ENCODE measurements at places on chromosomes 2 and 18.
A peak's percentile ranks its signal among the peaks of the same experiment; 100 is the strongest.

DNA sequence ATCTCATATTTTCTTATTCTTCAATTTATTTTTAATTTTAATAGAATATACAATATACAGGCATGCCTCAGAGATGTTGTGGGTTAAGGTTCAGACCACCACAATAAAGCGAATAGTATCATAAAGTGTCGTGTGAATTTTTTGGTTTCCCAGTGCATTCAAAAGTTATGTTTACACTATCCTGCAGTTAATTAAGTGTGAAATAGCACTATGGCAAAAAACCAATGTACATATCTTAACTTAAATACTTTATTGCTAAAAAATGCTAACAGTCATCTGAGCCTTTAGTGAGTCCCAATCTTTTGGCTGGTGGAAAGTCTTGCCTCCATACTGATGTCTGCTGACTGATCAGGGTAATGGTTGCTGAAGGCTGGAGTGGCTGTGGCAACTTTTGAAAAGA, 637.6 kb downstream of the TDRD15 start:
- DNase-seq: no peak

DNA sequence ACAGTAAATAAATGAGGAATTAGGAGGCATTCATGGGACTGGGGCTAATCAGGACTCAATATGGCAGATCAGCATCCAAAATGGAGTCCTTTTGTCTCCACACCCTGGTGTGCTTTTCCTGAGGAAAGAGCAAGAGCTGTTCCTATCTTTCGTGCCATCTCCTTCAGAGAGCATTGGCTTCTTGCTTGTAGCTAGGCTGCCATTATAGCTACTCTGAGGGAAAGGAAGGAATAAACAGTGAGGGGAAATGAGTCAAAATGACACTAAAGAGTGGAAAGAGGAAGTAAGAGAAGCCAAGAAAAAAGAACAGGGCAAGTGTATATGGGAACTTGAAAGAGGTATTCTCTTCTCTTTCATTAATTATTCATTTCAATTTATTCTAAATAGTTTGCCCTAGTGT, 8.4 kb upstream of the NMI start:
- DNase-seq: no peak

DNA sequence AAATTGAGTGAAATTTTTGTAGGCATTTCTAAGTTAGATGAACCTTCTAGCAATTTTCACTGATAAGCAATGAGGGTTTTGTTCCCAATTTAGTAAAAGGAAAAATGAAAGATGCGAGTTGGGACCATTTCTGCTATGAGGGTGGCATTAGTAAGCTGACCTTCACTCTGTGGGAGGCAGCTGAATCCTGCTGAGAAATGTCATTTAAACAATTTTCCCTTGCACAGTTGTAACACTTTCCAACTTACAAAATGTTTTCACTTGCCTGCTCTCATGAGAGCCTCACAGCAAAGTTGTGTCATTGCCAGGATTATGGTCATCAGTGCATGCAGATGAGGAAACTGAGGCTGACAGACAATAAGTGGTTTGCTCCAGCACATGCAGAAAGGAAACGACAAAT, 527.7 kb downstream of the TNS1 start:
- no peak for DNase-seq

- no peak for DNase-seq
Observed at GRCh38 chr2:117323331-117323730, 491.2 kb upstream of the DDX18 start.

DNA sequence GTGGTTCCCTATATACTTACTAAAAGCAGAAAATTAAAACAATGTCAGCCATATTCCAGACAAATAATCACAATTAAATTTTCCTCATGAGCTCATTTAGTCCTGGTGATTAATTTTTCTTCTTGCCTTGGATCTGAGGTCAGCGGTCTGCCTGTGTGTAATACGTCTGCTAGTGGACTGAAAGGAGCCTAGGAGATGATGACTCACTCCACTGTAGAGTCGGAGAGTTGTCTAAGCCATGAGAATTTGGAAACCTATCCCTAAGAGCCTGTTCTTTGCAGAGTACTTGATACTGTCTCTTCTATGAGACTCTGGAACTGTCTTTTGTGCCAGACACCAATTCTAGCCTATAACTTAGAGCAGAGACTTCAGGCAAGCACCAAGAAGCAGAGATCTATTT, 94.2 kb upstream of the RAB27B start:
- DNase-seq: no peak

DNA sequence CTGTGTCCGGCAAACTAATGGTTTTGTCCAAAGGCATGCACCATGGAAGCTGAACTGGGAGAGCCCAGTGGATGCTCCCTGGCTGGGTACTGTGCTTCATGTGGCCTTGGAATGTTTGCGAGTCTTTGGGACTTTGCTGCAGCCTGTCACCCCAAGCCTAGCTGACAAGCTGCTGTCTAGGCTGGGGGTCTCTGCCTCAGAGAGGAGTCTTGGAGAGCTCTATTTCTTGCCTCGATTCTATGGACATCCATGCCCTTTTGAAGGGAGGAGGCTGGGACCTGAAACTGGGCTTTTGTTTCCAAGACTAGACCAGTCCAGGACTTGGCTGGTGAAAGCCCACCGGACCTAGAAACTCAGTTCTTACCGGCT, 1.7 kb downstream of the MARS2 start:
- no peak for DNase-seq

DNA sequence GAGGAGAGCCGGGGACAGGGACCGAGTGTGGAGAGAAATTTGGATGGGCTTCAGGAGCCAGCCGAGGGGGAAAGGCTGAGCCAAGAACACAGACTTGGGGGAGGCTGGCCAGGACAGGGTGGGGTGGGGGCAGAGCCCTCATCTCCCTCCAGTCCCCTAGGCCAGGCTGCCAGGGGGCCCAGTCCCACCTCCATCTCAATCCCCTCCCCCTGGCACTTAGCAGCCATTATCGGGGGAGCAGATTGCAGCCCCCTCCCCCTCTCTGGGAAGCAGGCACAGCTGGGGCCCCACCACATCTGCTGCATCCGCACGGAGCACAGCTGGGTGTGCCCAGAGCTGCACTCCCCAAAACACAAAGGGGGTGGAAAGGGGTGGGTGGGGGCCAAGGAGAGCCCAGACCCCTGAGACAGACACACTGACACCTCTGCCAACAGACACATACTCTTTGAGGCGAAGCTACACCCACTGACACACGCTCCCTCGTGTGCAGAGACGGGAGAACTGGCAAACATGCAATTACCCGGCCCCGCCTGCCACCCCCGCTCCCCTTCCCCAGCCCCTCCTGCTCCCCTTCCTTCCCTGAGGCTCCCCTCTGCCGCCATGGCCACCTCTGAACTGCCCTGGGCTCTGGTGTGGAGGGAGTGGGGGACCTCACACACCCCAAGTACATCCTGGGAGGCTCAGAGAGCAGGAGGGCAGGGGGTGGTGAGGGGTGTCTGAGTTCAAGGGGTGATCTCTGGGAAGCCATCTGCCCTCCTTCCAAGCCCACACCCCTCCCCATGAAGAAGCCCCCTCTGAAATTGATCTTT, 5.1 kb upstream of the ASIC4 start:
- peak; percentile 10 for DNase-seq

GRCh38 chr18:27114842-27115241, 70.3 kb downstream of the CHST9 start:
- DNase-seq: no peak

GRCh38 chr2:139403948-139404347, 623.8 kb upstream of the NXPH2 start:
- DNase-seq: no peak

DNA sequence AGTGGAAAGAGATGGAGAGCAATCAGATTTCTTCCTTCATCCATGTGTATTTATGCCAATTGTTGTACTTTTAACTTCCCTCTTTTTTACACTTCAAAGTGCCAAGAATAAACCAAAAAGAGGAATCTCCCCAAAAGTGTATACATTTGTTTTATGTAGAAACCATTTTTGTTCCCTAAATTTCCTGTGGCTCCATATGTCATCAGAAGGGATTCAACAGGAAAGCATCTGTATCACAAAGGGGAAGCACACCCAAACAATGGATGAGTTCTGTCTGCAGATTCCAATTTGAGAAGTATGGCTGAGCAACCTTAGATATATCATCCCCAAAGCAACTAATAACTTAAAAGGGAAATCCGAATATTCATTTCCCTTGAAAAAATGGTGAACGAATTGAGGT, 275.0 kb downstream of the MREG start:
- no peak for DNase-seq

DNA sequence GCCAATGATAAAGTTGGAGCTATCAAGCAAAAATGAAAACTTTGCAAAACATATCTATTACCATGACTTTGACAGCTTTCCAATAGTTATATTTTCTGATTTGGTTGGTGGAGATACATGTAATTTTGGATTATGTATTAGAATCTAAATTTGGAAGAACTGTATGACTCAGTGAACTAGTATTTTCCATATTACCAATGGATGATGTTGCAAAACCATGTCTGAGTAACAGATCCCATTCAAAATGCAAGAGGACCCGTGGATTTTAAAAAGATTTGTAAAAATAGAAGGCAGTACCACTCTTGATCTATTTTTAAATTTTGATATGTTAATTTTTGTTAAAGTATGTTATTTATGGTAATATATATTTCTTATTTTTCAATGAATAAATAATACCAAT, 83.0 kb downstream of the TAF4B start:
- no peak for DNase-seq

GRCh38 chr18:47752796-47753645, 177.4 kb downstream of the SMAD2 start:
- DNase-seq: no peak

GRCh38 chr2:207688597-207688996, 22.8 kb upstream of the CCNYL1 start:
- DNase-seq: no peak

- no peak for DNase-seq
Observed at GRCh38 chr18:74438091-74438490, 19.0 kb downstream of the DIPK1C start.

DNA sequence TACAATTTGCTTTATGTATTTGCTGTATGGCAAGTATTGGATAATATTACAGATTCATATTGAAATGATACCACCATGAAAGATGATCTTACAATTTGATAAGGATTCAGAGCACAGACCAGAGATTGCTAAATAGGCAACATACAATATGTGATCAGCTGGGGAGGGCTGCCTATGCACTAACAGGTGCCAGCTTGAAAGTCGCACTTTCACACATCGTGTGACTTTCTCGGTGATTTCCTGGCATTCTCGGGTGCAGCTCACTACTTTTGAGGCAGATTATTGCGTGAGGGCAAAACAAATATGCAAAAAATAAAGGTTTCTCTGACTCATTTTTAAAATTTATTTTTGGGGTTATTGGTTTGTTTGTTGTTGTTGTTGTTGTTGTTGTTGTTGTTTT, 36.0 kb downstream of the RBMS1 start:
- no peak for DNase-seq

- DNase-seq: no peak
Observed at GRCh38 chr2:44778671-44779476, 162.6 kb upstream of the SIX3 start.

DNA sequence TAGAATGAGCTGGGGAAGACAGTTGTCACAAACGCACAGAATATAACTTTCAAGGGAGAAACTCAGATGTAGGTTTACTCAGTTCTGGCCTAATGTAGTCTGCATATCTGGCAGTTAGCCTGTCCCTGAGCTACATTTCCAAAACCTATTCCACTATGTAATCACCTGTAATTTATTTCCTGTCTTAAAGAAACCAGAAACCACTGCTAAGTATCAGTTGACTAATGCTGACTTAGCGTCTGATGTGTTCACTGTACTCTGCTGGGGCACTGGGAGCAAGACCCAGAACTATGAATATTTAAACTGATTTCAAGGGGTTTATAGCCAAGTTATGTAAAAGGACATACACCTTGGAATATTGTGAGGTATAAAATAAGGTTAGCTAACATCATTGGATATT, 1995.2 kb upstream of the PIK3C3 start:
- DNase-seq: no peak

GRCh38 chr2:145729993-145730770, 1210.3 kb upstream of the ZEB2 start:
- DNase-seq: no peak

- DNase-seq: no peak
Observed at GRCh38 chr18:49189772-49190171, 239.0 kb upstream of the SMAD7 start.

GRCh38 chr2:232680006-232680405, 17.1 kb upstream of the GIGYF2 start:
- DNase-seq: no peak
